CD4-positive, alpha-beta T cell treated with Interleukin-15 for 4 hours (primary cell): ENCODE measurements at places on chromosomes 16 and 17.

GRCh38 chr17:38918916-38919315 is 6.5 kb upstream of the LASP1NB start:
- no peak for DNase-seq

GRCh38 chr17:17028878-17029535 is 13.2 kb upstream of the MPRIP start:
- no peak for DNase-seq

GRCh38 chr16:30644334-30644830 is 6.4 kb upstream of the PRR14 start:
- DNase-seq, result no peak

GRCh38 chr16:19265380-19265930 is 20.1 kb upstream of the CLEC19A start:
- no peak for DNase-seq

DNA sequence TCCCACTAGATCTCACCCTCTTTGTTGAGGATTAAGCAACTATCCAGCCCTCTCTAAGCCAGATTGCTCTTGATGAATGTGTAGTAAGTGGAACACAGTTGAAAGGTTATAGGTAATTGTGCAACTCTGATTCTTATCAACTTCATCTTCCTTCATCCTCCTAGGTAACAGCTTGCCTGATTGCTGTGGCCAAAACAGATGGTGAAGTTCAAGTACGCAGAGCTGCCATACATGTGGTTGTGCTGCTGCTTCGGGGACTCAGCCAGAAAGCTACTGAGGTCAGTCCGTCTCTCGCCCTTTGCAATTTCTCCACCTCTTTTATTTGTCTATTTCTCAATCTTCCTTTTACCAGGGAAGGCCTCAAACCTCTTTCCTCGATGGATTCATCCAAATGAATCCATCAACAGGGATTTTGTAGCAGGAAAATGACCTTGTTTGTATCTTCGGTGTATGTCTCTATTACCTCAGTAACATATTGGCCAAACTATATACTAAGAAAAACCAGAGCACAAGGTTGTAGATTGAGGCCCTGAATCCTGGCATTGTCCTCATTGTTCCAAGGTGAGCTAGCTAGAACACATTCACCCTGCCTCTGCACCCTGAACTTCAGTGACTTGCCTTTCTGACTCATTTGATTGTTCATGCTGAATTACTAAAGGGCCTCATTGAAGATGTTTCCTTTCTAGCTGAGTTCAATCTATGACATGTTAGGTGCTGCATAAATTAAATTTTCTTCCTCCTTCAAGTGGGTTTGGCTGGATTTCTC is 65.1 kb upstream of the HAS3 start:
- DNase-seq, result no peak
